ENCODE measurements at places on chromosomes 4 and X.

- no peak for DNase-seq
Measured at GRCh38 chr4:26418850-26419249, 71.4 kb downstream of the CCKAR start.

GRCh38 chr4:26377328-26378311, 56.8 kb downstream of the RBPJ start:
- no peak for DNase-seq

DNA sequence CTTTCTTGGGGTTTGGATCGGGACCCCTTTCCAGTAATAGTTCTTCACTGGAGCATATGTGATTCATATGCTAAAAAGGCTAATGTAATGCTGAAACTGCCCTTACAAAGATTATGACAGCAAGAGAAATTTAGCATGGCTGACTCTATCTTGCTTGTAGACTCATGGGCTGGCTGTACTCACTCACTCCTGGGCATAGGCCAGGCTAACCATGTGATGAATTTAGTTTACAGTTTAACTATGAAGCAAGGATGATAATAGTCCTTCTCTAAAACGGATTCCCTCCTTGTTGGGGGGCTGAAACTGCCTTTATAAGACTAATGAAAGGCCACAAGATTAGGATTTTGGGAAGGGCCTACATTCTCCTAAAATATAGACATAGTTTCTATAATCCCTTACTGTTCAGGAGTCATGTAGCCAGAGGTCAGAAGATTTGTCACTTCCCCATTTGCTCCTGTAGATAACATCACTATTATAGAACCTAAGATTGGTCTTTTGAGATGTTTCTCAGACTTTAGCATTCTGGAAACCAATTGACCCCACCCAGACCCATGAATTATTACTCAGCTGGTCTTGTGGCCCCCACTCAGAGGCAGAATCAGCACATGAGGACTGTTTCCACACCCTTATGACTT, 20.8 kb upstream of the CEP135 start:
- DNase-seq: no peak

GRCh38 chrX:140508958-140509357, 4.1 kb upstream of the SOX3 start:
- no peak for DNase-seq

DNA sequence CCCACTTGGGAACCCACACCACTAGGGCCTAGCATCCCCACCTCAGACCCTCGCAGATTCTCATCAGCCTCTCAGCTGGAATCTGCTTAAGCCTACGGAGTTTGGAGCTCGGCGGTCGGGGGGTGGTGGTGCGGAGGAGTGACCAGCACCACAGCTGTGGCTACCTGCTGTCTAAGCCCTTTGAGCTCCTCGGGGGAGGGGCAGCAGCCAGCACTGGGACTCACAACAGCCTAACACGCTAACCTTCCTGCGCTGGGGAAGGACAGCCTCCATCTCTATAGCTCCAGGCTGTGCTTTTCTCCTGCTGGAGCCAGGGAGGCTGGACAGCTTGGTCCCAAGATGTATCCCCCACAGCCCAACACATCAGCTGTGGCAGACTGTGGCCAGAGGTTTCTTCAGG, 281.5 kb downstream of the USP46 start:
- no peak for DNase-seq

GRCh38 chr4:126738926-126739325, 893.8 kb upstream of the INTU start:
- no peak for DNase-seq

- DNase-seq: no peak
Measured at GRCh38 chr4:7623468-7623867, 188.7 kb upstream of the PSAPL1 start.

GRCh38 chr4:137664046-137664387, 131.7 kb upstream of the PCDH18 start:
- DNase-seq: peak; percentile 84

DNA sequence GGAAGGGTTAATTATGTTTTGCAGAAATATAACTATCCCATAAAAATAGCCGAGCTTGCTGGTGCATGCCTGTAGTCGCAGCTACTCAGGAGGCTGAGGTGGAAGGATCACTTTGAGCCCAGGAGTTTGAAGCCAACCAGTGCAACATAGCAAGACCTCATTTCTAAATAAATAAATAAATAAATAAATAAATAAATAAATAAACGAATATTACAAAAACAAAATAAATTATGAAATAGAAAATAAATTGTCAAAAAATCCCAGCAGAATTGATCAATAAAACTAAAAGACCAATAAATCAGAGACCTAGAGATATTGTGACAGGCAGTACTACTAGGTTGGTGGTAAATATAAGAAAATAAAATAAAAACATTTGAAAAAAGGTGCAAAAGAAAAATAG, 6.7 kb upstream of the ARL13A start:
- DNase-seq: no peak

DNA sequence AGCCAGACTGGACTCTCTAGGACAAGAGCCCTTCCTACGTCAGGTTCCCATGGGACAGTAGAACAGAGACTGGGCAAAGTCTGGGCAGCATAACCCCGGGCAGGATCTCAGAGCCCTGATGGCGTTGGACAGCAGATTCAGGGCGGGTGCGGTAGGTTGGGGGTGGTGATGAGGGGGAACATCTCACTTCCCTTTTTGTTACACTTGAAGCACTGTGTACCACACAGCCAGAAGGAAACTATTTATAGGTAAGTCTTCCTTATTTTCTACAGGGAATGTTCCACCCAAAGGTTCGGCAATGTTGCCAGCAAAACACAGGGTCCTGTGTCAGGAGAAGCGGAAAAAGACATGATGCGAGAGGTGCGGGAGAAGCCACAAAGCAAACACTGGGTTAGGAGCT, 54.3 kb downstream of the TSC22D3 start:
- no peak for DNase-seq

DNA sequence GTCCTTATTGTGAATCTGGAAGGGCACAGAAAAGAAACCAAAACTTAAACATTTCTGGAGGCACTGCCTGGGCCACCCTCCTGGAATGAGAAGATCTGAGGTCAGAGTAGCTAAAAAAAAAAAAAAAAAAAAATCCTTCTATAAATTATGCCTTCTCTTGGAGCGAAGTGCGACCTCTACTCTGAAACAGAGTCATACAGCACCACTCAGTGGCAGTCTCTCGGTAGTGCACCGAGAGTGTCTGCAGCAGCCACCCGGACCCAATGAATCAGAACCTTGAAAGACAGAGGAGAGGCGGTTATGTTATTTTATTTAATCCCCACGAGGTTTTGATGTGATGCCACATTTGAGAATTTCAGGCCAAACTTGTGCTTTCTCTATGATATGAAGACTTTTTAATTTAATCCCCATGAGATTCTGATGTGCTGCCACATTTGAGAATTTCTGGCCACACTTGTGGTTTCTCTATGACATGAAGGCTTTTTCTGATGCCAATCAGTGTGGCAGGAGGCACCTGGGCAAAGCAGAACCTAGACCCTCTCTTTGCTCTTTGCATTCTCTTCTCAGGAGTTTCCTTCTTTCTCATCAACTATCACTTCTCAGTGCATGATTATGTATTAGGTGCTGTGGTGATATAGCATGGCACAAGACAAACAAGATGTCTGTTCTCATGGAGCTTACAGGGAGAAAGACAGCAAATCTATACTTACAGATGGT, 5.6 kb upstream of the CT47C1 start:
- DNase-seq: peak; percentile 52

Measured in astrocyte of the spinal cord (primary cell).